Hepatocyte (in vitro differentiated cells): ENCODE measurements at places on chromosomes 4 and X. TPM values are rescaled to one million over a fixed set of nuclear protein-coding genes. Genes with fewer than 3 reads are reported as not detected.
A peak's percentile ranks its signal among the peaks of the same experiment; 100 is the strongest.

DNA sequence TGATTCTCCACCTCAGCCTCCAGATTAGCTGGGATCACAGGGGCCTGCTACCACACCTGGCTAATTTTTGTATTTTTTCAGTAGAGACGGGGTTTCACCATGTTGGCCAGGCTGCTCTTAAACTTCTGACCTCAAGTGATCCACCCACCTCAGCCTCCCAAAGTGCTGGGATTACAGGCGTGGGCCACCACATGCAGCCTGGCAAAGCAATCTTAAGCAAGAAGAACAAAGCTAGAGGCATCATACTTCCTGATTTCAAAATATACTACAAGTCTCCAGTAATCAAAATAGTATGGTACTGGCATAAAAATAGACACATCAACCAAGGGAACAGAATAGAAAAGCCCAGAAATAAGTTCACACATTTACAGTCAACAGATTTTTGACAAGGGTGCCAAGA is 12.8 kb upstream of the F8A1 start:
- no peak overlapping the region for H3K27ac ChIP-seq
- no peaks in the 10 kb centered on the region for H3K27me3 ChIP-seq
- no peak overlapping the region for H3K4me3 ChIP-seq
- H3K4me1 ChIP-seq, result no peaks in the 10 kb centered on the region
- DNase-seq, result no peak

CDS1 gene
- total RNA-seq, result 21.3 and 24.3 TPM in 2 replicates

DNA sequence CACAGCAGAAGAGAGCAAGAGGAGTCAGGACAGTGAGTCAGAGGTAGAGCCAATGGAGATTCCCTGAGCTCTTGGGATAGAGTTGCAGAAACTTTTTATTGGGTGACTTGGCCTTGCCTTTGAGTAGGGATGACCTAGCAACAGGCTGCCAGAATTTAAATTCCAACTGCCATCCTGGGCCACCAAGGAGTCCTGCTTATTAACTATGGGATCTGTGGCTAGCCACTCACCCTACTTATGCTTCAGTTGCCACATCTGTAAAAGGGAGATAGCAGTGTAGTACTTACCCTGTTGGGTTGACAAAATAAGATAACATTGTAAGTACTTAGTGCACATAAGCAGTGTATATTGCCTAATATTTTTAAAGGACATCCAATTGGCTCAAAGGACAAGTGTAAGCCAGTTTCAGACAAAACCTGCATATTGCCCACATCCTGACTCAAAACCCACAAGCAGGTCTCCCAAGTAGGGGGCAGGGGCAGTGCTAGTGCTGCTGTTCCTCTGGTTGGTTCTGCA is 43.5 kb upstream of the TMEM164 start:
- H3K4me3 ChIP-seq, result no peak overlapping the region
- H3K4me1 ChIP-seq, result no peaks in the 10 kb centered on the region
- no peak overlapping the region for H3K27ac ChIP-seq
- DNase-seq, result no peak

DNA sequence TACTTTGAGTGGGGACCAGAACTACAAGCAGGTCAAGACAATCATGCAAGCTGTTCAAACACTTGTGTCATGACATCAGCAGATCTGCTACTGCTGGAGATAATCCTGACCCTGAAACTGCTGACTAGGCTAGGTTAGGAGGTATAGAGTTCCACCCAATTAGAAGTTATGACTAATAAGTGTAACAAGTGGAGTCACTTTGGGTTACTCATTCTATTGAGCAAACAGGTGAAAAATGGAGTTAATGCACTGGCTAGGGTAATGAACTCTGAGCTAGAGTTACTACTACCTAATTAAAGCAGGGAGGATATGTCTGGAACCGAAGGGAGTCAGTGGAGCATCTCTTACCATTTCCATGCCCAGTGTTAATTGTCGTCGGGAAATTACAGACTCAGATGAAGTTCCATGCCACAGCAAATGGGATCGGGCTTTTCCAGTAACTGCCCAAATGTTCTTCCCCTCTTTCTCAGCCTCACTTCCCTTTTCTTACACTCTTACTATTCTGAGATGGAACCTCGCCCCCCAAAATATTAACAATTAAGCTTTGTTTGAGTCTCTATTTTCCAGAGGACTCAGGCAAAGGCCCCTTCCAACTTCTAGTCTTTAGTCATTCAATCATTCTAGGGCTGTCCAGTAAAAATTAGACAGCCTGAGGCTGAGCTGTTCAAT is 19.8 kb upstream of the MANBA start:
- no peaks in the 10 kb centered on the region for H3K36me3 ChIP-seq
- H3K27me3 ChIP-seq, result no peaks in the 10 kb centered on the region
- H3K4me1 ChIP-seq, result peaks cover 17% of the 10 kb centered on the region
- H3K27ac ChIP-seq, result peak overlapping the region; percentile 86
- H3K4me3 ChIP-seq, result no peak overlapping the region
- DNase-seq, result peak; percentile 83

GRCh38 chrX:9352243-9352642 is 112.6 kb upstream of the TBL1X start:
- no peaks in the 10 kb centered on the region for H3K4me1 ChIP-seq
- H3K36me3 ChIP-seq, result no peaks in the 10 kb centered on the region
- no peak for DNase-seq
- H3K27me3 ChIP-seq, result no peaks in the 10 kb centered on the region

GRCh38 chr4:94959307-94959706 is 201.6 kb downstream of the BMPR1B start:
- no peaks in the 10 kb centered on the region for H3K27me3 ChIP-seq
- no peaks in the 10 kb centered on the region for H3K36me3 ChIP-seq
- H3K27ac ChIP-seq, result no peak overlapping the region

DNA sequence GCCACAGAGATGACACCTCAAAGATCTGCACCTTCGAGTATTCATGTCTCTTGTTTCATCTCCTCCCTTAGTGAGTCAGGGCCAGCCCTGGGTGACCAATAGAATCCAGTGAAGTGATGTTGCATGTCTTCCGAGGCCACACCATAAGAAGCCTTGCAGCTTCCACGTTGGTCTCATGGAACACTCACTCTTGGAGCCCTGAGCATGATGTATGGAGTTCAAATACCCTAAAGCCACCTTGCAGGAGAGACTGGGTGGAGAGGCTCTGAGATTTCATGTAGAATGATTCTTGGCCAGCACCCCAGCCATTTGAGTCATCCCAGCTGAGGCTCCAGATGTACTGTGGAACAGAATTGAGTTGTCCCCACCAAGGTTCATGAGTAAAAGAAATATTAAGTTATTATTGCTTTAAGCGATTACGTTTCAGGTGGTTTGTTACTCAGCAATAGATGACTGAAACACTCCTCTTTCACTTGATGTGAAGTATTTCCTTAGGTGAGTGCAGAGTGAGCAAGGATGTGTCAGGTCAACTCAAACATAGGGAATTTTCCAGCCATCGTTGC is 5.0 kb upstream of the RP2 start:
- no peak overlapping the region for H3K4me3 ChIP-seq
- no peaks in the 10 kb centered on the region for H3K4me1 ChIP-seq
- H3K36me3 ChIP-seq, result no peaks in the 10 kb centered on the region
- no peak overlapping the region for H3K27ac ChIP-seq

GRCh38 chr4:105543346-105543745 is 9.1 kb upstream of the ARHGEF38 start:
- no peak overlapping the region for H3K4me3 ChIP-seq
- no peaks in the 10 kb centered on the region for H3K27me3 ChIP-seq
- H3K4me1 ChIP-seq, result peaks cover 12% of the 10 kb centered on the region
- no peaks in the 10 kb centered on the region for H3K36me3 ChIP-seq

DNA sequence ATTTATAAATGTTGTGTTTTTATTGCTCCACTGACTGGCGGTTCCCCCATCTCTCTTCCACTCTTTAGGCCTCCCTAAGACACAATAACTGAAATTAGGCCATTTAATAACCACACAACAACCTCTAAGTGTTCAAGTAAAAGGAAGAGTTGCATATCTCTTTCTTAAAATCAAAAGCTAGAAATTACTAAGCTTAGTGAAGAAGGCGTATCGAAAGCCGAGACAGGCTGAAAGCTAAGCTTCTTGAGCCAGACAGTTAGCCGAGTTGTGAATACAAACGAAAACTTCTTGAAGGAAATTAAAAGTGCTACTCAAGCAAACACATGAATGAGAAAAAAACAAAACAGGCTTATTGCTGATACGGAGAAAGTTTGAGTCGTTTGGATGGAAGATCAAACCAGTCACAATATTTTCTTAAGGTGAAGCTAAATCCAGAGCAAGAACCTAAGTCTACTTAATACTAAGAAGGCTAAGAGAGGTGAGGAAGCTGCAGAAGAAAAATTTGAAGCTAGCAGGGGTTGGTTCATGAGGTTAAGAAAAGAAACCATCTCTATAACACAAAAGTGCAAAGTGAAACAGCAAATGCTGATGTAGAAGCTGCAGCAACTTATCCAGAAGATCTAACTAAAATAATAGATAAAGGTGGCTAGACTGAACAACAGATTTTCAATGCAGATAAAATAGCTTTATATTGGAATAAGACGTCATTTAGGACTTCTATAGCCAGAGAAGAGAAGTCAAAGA is 194.0 kb upstream of the TTC29 start:
- no peak overlapping the region for H3K27ac ChIP-seq
- no peak for DNase-seq
- H3K36me3 ChIP-seq, result no peaks in the 10 kb centered on the region
- H3K27me3 ChIP-seq, result no peaks in the 10 kb centered on the region
- peaks cover 4% of the 10 kb centered on the region for H3K4me1 ChIP-seq

FATE1 gene
- total RNA-seq, result not detected in 2 replicates

- no peak overlapping the region for H3K4me3 ChIP-seq
- peaks cover 3% of the 10 kb centered on the region for H3K4me1 ChIP-seq
- no peak for DNase-seq
- H3K27me3 ChIP-seq, result no peaks in the 10 kb centered on the region
These were observed 2.9 kb downstream of the GYG2 start for GRCh38 chrX:2831471-2832228.

DNA sequence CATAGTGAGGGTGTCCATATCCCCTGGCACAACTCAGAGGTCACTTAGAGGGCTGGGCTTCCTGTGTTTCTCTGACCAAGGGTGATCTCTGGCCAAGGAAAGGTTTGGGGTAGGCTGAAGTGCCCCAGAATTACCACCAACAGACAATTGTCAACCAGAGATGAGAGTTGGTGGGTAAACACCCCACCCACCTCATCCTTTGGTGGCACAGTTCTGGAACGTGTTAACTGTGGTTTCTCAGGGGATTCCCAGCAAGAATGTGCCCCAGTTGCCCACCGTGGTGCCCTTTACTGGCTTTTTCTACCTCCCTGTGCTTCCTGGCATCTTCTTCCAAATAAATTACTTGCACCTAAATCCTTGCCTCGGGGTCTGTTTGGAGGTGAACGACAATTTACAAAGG is 17.1 kb downstream of the GRPR start:
- H3K4me3 ChIP-seq, result no peak overlapping the region
- no peak for DNase-seq
- no peak overlapping the region for H3K27ac ChIP-seq
- no peaks in the 10 kb centered on the region for H3K4me1 ChIP-seq
- H3K27me3 ChIP-seq, result no peaks in the 10 kb centered on the region
- no peaks in the 10 kb centered on the region for H3K36me3 ChIP-seq

- H3K27ac ChIP-seq, result no peak overlapping the region
- no peak for DNase-seq
- H3K36me3 ChIP-seq, result no peaks in the 10 kb centered on the region
- no peaks in the 10 kb centered on the region for H3K27me3 ChIP-seq
- no peak overlapping the region for H3K4me3 ChIP-seq
These were observed 336.5 kb downstream of the DMD start for GRCh38 chrX:32874839-32875238.

DNA sequence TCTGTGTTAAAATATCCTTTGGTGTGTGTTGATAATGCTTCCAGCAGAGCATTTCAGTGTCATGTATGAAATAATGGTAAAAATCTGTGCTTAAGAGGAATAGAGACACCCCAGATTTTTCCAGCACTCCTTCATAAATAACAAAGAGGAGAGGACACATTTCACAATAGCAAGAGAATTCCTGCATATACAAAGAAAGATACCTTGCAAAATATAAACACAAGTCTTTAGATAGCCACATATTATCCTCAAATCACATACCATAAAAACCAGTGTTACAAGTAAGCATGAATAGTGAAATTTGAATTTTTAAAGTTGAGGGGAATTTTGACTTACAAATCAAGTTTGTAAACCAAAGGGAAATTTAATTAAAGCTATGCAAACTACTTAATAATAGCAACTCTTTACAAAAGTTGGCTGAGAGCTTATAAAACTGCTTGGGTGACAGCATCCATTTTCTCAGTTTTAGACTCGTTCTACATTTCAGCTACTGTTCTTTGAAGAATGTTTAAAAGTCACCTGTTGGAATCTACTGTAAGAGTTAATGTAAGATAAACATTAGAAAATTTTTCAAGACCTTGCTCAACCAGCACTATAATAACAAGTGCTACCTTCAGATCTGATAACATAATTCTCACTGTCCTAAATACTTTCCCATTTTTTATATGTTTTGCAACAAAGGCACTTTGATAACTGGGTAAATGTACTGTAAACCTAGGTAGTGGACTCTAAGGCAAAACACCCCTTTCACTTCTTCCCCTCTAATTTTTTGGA is 3.7 kb downstream of the APELA start:
- H3K4me3 ChIP-seq, result no peak overlapping the region
- no peak overlapping the region for H3K27ac ChIP-seq
- peaks cover 21% of the 10 kb centered on the region for H3K4me1 ChIP-seq
- H3K27me3 ChIP-seq, result no peaks in the 10 kb centered on the region

DNA sequence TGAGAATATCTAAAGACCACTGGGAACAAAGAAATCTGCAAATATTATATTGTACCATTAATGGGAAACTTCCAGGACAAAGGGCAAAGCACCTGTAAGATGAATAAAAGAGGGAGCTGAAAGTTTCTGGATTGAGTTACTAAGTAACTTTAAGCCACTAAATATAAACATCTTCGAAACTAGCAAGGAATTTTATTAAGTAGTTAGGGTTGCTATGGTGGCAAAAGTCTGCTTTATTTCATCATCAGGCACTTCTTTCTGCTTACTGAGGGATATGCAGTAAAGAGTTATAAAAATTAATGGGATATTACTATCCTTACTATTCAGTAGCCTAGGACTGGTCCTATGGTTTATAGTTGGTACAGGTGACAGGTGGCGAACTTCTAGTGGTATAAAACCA is 33.0 kb downstream of the SMARCA1 start:
- peak overlapping the region; percentile 6 for H3K27ac ChIP-seq
- H3K4me1 ChIP-seq, result no peaks in the 10 kb centered on the region
- H3K27me3 ChIP-seq, result no peaks in the 10 kb centered on the region
- no peak overlapping the region for H3K4me3 ChIP-seq

TENM3 gene
- total RNA-seq, result 70.9 and 88.5 TPM in 2 replicates

GRCh38 chrX:45571453-45571852 is 370.8 kb upstream of the DIPK2B start:
- H3K27me3 ChIP-seq, result no peaks in the 10 kb centered on the region
- DNase-seq, result no peak
- H3K36me3 ChIP-seq, result no peaks in the 10 kb centered on the region
- no peak overlapping the region for H3K27ac ChIP-seq

GRCh38 chrX:40663880-40664630 is 16.7 kb upstream of the CXorf38 start:
- H3K4me3 ChIP-seq, result no peak overlapping the region
- no peaks in the 10 kb centered on the region for H3K36me3 ChIP-seq
- no peak overlapping the region for H3K27ac ChIP-seq
- DNase-seq, result peak; percentile 39

GRCh38 chr4:25769251-25769650 is 93.5 kb downstream of the SEL1L3 start:
- H3K27me3 ChIP-seq, result no peaks in the 10 kb centered on the region
- H3K36me3 ChIP-seq, result no peaks in the 10 kb centered on the region
- no peak overlapping the region for H3K27ac ChIP-seq
- H3K4me1 ChIP-seq, result peaks cover 10% of the 10 kb centered on the region
- DNase-seq, result no peak

GASK1B gene
- 88.8 and 89.8 TPM in 2 replicates for total RNA-seq
